ENCODE measurements at places on chromosomes 16 and 17. TPM values are rescaled to one million over a fixed set of nuclear protein-coding genes. Genes with fewer than 3 reads are reported as not detected.

- no peaks in the 10 kb centered on the region for H3K36me3 ChIP-seq
- no peak for DNase-seq
- H3K27ac ChIP-seq: no peak overlapping the region
Observed at GRCh38 chr17:73550556-73550955, 93.7 kb downstream of the SDK2 start.

GRCh38 chr17:66577041-66577440 is 257.9 kb upstream of the CACNG5 start:
- no peak overlapping the region for H3K4me3 ChIP-seq
- no peaks in the 10 kb centered on the region for H3K36me3 ChIP-seq
- DNase-seq: no peak
- H3K27ac ChIP-seq: no peak overlapping the region
- no peaks in the 10 kb centered on the region for H3K27me3 ChIP-seq

The CAPNS2 gene
- total RNA-seq: 0.36 TPM

- no peaks in the 10 kb centered on the region for H3K27me3 ChIP-seq
- peak overlapping the region; percentile 62 for H3K27ac ChIP-seq
- peaks cover 70% of the 10 kb centered on the region for H3K4me1 ChIP-seq
Observed at GRCh38 chr17:27471321-27472269, 15.3 kb downstream of the KSR1 start.

DNA sequence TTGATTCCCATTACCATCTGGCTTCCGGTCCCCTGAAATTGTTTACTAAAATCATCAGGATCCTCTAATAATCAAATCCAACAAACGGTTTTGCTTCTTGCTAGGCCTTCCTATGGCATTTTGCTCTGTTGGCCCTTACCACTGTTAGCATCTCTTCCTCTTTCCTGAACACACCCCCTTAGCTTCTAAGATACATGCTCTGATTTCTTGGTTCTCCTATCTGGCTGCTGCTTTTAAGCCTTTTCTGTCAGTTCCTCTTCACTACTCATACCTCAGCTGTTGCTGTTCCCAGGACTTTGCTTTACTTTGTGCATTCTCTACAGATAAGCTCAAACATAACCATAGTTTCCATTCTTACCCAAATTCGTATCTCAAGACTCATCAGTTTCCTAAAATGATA is 11.4 kb downstream of the CAPNS2 start:
- no peak overlapping the region for H3K4me3 ChIP-seq
- H3K4me1 ChIP-seq: no peaks in the 10 kb centered on the region
- no peak overlapping the region for H3K27ac ChIP-seq
- H3K27me3 ChIP-seq: no peaks in the 10 kb centered on the region
- H3K36me3 ChIP-seq: peaks cover 10% of the 10 kb centered on the region

Data from chondrocyte (in vitro differentiated cells).